HCEC 1CT (cell line): ENCODE measurements at places on chromosomes 3 and 15.
A peak's percentile ranks its signal among the peaks of the same experiment; 100 is the strongest.

- DNase-seq: no peak
These were observed 15.5 kb upstream of the ANXA2 start for GRCh38 chr15:60413231-60413824.

- DNase-seq: peak; percentile 88
These were observed 102.5 kb downstream of the AKAP13 start for GRCh38 chr15:85482894-85483293.

DNA sequence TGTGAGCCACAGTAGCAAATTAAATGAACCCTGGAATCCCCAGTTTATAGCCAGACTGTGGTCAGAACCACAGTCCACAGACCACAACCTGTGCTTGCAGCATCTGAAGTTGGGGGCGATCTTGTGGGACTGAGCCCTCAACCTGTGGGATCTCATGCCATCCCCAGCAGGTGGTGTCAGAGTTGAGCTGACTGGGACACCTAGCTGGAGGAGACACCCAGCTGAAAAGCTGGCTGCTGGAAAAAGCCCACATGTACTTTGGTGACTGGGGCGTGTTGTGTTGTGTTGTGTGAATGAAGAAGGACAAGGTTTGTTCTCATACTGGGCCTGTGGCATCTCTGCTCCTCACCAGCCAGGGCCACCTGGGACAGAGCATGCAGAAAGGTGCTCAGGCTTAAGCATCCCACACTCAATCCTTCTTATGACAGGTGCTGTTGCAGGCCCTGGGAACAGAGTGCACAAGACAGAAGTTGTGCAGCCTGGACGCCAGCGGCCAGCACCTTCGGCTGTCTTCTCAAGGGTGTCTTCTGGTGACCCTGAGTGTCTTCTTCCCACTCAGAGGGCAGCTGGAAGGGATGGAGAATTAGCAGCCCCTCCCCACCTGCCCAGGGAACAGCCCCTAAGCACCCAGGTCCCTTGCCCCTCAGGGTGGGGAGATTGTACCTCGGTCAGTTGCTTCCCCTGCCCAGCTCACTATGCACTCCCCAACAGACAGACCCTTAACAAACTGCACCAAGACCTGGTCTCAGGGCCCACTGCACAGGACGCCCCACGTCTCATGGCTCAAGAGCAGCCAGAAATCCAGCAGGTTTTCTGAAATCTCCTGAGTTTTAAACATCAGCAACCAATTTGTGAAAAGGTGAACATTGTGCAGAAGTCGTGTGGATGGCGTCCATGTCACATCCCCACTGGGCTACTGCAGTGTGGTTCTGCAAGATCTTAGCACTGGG is 2.2 kb upstream of the UROC1 start:
- DNase-seq: no peak

- no peak for DNase-seq
These were observed 58.8 kb downstream of the SLCO2A1 start for GRCh38 chr3:133970916-133971315.

DNA sequence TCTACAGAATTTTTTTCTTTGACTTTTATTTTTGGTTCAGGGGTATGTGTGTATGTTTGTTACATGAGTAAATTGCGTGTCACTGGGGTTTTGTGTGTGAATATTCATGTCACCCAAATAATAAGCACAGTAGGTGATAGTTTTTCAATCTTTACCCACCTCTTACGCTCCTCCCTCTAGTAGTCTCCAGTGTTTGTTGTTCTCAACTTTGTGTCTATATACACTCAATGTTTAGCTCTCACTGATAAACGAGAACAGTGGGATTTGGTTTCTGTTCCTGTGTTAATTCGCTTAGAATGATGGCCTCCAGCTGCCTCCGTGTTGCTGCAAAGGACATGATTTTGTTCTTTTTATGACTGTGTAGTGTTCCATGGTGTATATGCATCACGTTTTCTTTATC is 54.4 kb downstream of the MEF2A start:
- DNase-seq: no peak

GRCh38 chr3:64340641-64341101 is 115.4 kb upstream of the PRICKLE2 start:
- peak; percentile 91 for DNase-seq

DNA sequence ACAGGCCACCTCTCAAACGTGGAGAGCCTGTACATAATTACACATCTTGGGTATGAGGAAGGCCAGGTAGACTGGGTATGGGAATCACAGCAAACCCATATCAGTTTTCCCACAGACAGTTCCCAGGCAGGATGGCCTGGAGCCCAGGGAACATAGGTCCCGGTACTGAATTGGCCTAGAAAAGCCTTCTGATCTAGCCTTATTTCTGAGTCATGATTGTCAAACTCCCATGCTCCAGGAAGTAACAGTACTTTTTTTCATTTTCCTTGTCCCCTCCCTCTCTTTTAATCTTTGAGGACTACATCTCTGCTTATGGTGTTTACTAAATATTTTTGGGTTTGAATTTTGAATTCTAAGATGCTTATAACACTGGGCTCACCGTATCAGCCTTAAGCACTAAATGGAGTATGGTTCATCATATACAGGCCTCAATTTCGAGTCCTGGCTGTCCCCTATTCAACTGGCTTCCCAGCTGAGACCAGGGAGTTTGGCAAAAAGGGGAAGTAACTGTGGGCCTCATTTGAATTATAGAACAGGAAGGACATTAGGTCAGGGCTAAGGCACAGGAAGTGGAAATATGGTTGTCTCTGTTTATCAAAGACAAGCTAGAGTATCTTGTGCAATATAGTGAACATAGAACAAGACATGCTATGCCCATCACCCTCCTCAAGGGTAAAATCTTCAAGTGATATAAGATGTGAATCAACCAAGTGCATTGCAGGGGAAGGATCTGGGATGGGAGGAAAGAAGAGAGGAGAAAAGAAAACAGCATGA is 494.6 kb downstream of the NTRK3 start:
- DNase-seq: no peak

- DNase-seq: peak; percentile 85
These were observed 70.2 kb downstream of the APBA2 start for GRCh38 chr15:28955993-28956421.

DNA sequence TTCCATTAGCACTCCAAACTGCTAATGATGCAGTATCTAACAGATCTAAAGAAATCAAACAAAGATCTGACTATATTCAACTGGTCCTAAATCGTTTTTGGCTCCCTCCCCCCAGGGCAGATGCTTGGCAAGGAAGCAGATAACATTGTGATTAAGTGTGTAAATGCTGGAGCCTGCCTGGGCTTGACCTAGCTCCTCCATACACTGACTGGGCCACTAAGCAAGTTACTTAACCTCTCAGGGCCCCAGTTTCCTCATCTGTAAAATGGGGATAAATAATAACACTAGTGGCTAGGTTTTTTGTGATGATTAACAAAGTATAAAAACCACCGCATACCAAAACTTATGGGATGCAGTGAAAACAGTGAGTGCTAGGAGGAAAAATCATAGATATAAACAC is 9.2 kb downstream of the EID1 start:
- DNase-seq: no peak

GRCh38 chr3:127497676-127498075 is 92.9 kb downstream of the TPRA1 start:
- no peak for DNase-seq

DNA sequence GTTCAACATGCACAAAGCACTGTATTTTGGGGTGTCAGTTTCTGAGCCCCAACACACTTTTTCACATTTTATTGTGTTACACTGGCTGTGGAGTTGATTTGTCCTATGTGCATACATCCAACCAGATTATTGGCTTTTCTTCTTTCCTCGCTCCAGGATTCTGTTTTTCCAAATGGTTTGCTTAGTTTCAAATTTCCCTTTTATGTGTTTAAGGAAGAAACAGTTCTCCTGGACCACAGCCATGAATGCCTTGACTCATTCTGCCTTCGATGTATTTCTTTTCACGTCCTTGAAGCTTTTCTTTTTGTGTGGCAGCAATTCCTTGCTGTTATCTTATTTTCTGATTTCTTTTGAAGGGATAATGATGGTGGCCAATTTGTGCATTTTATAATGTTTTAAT is 53.8 kb downstream of the CACNA2D3 start:
- DNase-seq: no peak

DNA sequence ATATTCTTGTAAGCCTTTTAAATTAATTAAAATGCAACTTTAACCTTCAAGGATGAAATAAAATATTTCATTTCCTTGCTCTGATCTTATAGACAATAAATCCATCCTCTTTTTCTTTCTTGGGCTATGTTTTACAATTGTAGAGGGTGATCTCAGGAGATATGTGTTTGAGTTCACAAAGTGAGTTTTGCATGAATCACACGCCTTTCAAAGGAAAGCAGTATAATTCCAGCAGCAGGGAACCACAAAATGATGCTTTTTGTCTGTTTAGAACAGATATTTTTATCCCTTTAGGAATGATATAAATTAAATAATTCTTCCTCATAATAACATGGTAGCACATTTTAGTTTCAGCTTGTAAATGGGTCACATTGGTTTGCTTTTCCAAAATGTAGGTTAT is 191.2 kb downstream of the SEMA6D start:
- DNase-seq: no peak

DNA sequence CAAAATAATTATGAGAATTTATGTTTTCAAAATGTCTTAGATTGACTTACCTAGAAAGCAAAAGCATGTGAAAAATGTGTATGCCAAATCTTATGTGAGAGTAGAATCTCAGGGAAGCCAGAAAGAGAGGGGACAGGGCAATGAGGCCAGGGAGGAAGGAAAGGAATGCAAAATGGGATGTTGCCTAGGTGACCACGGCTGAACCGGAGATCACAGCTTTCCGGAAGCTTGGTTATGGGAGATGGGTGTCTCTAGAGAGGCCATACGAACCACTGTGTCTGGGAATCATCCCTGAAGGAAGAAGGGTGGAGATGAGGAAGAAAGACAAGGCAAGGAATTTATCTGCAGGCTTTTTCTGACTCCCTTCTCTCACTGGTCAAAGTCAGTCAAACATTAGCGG is 76.0 kb downstream of the SUCLG2 start:
- no peak for DNase-seq

GRCh38 chr15:94674296-94674695 is 442.9 kb downstream of the MCTP2 start:
- DNase-seq: no peak

GRCh38 chr15:31292391-31293015 is 34.1 kb upstream of the KLF13 start:
- DNase-seq: no peak

- DNase-seq: no peak
These were observed 55.9 kb downstream of the MDFIC2 start for GRCh38 chr3:70256566-70256965.

- DNase-seq: no peak
These were observed 99.2 kb downstream of the CORO2B start for GRCh38 chr15:68677996-68678395.

DNA sequence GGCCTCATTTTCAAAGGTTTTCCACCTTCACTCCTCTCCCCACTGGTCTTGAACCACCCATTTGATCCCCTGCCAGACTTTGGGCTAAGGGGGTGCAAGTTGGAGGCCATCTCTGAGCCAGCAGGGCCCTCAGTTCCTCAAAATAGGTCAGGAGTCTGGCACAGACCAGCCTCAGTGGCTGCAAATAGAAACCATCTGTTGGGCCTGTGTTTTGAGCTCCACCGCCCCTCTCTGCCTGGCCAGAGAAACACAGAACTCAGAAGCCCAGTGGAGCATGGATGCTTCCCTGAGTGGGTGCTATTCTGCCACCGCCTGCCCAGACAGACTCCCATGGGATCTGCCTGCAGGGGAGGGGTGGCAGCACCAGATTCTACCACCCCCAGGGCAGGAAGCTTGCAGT is 56.3 kb downstream of the CORO2B start:
- DNase-seq: no peak

GRCh38 chr15:80977627-80978036 is 12.0 kb downstream of the MESD start:
- peak; percentile 28 for DNase-seq

- DNase-seq: no peak
These were observed 45.9 kb downstream of the POLR2M start for GRCh38 chr15:57752436-57752835.

DNA sequence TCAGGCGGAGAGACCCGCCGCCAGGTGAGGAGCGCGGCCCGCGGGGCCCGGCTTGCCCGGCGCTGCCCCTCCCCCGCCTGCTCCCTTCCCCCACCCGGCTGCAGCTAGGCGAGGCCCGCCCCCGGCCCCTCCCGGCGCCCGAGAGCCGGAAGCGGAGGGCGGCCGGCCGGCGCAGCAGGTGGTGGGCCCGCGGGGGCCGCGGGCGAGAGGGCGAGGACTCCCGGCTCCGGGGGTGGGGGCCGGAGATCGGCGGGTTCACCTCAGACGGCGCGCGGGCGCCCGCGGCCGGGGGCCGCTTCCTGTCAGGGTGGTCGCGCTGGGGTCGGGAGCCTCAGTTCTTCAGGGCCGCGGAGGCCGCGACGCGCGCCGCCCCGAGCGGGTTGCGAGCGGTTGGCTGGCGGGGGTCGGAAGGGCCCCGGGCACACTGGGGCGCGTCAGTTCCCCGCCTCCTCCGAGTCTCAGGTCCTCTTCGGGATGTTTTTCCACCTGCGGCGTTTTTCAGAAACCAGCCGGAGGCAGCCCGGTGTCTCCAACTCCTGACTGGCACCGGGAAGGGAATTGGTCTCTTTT is 395 bp downstream of the ZFAND6 start:
- peak; percentile 23 for DNase-seq

GRCh38 chr3:186432189-186432588 is 70.2 kb upstream of the DGKG start:
- peak; percentile 66 for DNase-seq

- DNase-seq: no peak
These were observed 30.0 kb downstream of the DAPK2 start for GRCh38 chr15:64016257-64016656.

DNA sequence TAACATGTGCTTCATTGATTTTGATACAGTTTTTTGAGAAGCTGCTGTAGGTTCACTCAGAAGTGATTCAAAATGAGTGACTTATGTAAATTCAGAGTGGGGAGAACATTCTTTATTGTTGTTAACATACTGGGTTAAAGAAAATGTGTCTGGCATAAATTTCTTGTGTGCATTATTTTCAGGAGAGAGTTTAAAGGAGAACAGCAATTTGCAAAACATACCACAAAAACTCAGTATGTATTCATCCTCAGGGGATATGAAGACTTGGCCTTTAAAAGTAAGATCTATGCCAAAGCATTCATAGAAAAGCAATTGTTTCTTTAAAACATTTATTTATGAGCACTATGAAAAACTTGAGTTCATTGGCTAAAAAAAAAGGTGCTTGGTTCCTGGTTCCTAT is 1089.8 kb downstream of the ROBO2 start:
- no peak for DNase-seq

GRCh38 chr3:194673761-194674160 is 1.8 kb upstream of the LSG1 start:
- no peak for DNase-seq

- DNase-seq: no peak
These were observed 347.5 kb downstream of the CNTN4 start for GRCh38 chr3:2446146-2446545.

- DNase-seq: no peak
These were observed 111.6 kb downstream of the NR2F2 start for GRCh38 chr15:96442076-96442475.

- no peak for DNase-seq
These were observed 3.9 kb upstream of the GRAMD2A start for GRCh38 chr15:72201391-72201921.

- no peak for DNase-seq
These were observed 120.3 kb downstream of the KCNAB1 start for GRCh38 chr3:156240642-156241041.
